ENCODE measurements at places on chromosomes 16 and 17.

DNA sequence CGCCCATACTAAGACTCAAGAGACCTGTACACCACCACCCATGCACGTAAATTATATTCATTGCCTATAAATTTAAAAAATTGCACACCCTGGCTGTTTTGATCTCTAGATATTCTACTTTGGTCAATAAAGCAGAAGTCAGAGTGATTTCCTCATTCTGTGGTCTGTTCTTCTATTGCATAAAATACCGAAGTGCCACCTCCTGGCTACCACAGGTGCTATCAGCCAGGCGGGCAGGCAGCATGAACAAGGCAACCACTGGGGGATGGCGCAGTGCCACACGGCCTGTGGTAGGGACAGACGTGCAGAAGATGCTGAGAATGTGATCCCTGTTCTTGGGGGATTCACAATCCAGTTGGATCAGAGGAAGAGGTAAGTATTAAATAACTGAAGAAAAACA lies 122.3 kb downstream of the CDK5R1 start:
- no peak for DNase-seq

GRCh38 chr16:51753467-51754127 lies 602.5 kb upstream of the SALL1 start:
- no peak for DNase-seq

DNA sequence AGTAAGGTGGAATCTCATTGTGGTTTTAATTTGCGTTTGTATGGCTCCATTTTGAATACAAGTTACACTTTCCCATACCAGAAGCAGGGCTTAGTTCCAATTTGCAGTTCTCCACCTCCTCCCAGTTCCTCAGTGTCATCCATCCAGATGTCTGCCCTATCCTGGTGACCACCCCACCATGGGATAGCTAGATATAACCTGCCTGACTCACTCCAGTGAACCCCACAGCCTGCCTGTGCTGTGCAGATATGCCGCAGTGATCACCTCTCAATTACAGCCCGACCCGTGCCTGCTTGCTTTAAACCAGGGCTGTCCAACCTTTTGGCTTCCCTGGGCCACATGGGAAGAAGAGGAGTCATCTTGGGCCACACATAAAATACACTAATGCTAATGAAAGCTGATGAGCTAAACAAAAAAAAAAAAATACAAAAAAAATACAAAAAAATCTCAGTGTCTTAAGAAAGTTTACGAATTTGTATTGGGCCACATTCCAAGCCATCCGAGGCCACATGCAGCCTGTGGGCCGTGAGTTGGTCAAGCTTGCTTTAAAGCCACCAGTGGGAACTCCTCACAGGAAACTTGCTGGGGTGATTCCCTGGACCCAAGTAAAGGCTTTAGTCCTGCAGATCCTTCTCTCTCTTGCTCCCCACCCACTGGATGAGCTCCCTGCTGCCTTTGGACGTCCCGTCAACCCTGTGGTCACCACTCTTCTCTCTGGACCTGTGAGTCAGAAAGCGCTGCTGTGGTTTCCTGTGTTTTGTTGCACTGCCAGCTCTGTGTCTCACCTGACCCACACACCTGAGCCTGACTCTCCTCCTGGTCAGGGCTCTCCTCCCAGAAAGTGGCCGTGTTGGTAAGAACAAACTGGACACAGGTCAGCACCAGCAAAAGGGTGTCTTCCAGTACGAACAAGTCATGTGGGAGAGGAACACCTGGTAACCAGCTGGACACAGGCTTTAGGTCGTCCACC lies 83.0 kb downstream of the EMP2 start:
- no peak for DNase-seq

DNA sequence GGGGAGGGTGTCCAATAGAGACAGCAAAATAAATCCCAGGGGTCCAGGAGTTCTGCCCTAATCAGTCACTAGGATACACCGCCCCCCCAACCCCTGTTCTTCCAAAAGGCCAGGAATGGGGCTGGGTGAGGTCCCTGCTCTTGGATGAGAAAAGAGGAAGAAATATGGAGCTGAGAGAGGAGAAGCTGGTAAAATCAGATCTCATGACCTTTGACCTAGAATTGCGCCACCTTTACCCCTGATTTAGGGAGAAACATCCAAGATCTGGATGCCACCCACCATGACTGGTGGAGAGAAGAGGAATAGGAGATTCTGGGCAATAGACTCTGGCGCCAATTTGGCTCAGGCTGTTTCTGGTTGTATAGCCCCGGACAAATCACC lies 707 bp upstream of the CACNB1 start:
- no peak for DNase-seq

DNA sequence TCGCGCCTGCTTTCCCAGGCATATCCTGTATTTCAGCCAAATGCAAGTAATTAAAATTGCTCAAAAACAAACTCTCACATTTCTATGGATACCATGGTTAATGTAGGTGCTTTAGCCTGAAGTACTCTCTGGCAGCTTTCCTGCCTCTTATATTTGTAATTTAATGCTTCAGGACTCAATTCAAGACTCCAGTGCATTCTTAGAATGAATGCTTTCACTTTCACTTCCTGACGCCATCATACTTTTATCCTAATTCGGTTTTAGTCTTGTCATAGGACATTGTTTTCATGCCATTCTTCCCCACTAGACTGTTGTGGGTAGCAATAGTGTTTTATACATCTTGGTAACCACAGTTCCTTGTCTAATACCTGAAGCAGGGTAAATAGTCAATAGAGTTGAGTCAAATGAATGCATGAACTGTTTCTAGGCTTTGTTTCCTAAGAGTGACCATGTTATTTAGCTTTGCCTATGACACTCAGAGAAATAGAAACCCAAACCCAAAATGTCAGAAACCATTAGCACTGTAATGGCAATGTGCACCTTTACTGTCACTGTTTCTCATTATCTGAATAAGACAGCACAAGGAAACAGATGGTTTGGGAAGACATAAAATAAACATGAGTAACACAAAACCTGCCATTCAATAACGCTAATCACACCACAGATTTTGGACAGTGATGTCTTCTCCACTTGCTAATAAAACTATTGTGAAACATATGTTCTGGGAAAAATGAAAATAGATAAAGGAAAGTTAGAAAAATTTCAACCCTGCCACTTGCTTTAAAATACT lies 705.5 kb downstream of the CDH11 start:
- DNase-seq: no peak

- DNase-seq: no peak
Observed at GRCh38 chr17:10305398-10305797, 67.4 kb downstream of the MYH13 start.

DNA sequence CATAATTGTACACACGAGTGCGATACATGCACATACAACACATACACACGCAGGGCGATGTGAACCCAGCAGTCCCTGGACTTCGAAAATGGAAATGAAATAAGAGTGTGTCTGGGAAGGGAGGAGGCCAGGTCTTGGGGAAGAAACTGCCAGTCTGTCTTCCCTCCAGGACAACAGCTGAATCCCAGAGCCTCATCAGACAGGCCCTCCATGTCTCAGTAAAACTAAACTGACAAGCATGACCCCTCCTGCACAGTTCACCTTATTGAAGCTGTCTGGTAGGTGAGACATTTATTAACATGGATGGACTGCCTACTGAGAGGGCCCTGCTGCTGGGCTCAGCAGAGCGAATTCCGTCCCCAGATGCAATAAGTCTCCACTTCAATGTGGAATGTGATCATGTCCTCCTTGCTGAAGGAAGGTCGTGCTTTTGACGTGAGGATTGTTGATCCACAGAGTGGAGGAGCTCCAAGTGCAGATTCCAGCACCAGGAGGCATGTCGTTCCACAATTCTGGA lies 117.4 kb downstream of the SOX9 start:
- DNase-seq: no peak

Measured in AG08396 (cell line).